ENCODE measurements at places on chromosomes 5 and 9. TPM values are rescaled to one million over a fixed set of nuclear protein-coding genes. Genes with fewer than 3 reads are reported as not detected.

The TMEM252 gene
- 0.67 TPM for total RNA-seq

DNA sequence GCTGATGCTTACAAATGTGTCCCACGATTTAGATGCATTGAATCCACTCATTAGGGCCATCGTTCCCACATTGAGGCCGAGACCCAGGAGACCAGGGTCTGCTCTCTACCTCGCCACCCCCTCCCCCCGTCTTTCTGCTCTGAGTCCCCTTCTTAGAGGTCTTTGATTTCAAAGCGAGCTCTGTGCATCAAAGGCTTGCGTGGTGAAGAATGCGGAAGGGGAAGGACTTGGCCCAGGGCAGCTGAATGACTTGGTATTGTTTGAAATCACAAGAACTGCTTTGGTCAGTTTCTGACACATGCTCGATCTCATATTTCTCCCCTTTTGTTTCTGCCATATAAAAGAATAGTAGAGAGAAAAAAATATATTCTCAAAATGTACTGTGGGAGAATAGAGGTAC is 78.3 kb upstream of the IRX1 start:
- ATAC-seq: no peak

The HCN1 gene
- 0.19 TPM for total RNA-seq

The KIAA1958 gene
- total RNA-seq: 4.2 TPM

DNA sequence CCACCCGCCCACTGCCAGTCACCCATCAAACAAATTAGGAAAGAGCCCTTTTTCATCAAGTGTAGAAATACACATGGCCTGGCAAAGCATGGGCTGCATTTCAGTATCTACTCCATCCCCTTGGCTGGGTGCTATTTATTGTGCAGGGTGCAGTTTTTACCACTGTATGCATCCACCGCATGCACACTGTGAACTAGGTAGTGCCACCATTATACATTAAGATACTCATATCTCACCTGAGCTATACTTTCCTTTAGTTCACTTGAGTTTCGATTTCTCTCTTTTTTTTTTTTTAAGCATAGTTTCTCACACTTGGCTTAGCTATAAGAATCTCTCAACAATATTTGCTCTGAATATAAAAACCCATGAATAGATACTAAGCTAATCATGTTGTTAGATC is 49.4 kb downstream of the JMY start:
- no peak for ATAC-seq

DNA sequence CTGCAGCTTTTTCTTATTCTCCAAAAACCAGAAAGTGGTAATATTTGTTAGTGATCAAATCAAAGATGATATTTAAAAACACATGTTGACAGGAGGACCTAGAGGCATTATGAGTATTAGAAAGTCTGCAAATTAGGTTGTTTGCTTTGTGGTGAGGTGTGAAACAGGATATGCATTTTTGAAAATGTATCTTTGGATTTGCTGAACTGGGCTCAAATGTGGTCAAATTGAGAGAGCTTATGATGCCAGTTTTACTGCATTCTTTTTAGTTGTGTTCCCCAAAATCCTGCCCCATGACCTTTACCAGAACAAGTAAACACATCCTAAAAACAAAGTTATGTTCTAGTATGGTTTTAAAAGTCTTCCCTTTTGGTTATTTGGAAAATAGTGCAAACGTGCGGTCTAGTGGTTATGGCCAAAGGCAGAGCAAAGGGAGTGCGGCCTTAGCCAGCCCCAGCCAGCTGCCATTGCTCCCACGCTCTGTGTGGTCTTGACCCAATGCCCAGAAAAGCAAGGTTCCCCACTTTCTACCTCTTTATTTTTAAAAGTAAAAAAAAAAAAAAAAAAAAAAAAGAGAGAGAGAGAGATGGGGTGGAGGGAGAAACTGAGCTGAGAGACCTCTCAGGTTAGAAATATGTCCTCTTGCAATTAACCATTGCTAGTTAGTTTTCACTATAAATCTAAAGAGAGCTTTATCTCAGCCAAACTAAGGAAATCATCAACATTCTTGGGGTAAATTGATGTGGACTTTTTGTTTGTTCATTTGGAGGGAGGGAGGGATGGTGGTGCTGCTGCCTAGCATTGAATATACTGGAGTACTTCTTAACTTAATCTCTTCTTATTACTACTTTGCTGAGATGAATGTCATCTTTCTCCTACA is 176.6 kb downstream of the ARHGAP26 start:
- no peak for ATAC-seq

All from gastroesophageal sphincter (tissue), 4 donors.